Neural progenitor cell (in vitro differentiated cells): ENCODE measurements at places on chromosomes 2 and 18. TPM values are rescaled to one million over a fixed set of nuclear protein-coding genes. Genes with fewer than 3 reads are reported as not detected.

DNA sequence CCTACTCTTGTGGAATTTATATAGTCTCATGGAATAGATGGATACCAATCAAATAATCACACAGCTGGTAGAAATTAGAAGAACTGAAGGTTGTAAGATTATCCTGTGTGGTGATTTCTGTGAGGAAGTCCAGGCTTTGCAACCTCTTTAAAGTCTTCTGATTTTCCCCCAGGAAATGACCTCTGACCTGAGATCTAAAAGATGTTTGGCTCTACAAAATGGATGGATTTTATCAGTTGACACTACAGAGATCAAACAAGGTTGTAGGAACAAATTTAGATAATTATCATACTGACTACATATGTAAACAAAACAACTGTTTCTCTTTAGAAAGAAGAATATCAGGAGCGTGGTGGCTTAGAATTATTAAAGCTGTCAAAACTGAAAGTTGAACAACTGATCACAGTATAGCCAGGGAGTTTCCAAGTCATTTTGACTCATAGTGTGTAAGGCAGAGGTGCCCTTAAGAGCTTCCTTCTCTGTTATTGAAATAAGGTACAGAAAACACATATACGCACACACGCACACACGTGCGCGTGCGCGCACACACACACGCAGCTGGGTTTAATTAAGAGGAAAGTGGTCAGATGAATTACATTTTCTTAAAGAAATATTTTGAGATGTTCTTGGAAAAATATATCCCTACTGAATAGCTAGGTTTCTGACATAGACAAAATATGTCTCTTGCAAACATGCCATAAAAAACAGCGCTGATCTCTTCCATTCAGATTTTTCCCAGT is 35.5 kb upstream of the PELI1 start:
- no peak for DNase-seq
- no peak overlapping the region for H3K4me3 ChIP-seq
- no peak overlapping the region for H3K27ac ChIP-seq
- H3K36me3 ChIP-seq, result no peaks in the 10 kb centered on the region
- H3K4me1 ChIP-seq, result no peaks in the 10 kb centered on the region
- no peaks in the 10 kb centered on the region for H3K27me3 ChIP-seq

DNA sequence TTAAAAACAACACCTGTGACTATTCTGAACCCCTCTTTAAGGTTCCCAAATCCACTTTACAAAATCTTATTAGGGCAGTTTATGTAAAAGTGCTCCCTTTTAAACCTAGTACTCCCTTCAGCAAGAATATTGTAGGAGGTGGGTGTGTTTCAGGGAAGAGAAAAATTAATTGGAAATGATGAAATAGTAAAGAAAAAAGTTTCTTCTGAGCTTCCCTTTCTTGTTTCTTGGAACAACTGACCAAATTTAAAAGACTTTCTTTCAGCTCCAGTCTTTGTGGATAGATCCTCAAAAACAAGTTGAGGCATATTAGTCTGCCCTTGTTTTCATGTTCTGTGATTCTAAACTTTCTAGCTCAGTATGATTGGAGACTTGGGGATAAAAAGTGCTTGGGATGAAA is 3.0 kb downstream of the VWA3B start:
- H3K4me3 ChIP-seq, result no peak overlapping the region
- peaks cover 58% of the 10 kb centered on the region for H3K27me3 ChIP-seq
- no peak for DNase-seq
- H3K36me3 ChIP-seq, result no peaks in the 10 kb centered on the region

Gene OTX1
- total RNA-seq, result 7.9 and 23.3 TPM in 2 replicates

DNA sequence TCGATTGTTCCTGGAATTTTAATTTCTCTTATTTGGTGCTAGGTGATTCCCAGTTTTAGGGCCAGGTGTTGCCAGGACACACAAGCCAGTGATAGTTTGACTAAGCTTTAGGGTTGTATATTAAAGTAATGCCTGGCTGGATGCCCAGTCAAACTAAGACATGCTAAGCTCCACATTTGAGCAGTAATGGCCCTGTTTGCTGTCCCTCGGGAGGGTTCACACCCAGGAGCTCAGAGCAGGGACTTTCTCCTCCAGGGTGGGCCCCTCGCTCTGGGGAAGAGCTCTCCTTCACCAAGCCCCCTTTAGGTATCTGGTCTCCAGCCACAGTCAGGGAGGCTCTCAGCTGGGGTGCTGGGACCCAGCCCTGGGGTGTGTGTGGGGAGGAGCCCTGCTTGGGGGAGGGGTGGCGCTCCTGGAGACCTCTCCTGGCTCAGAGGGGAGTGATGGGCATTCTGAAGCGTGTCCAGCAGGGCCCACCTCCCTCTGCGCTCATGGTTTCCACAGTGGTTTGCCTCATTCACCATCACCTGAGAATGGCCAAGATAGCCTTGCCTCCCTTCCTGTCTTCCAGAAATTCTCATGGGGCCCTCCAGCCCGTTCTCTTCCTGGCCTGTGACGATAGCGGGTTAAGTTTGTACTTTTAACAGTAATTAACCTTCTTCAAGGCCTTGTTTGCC is 31.7 kb downstream of the INPP4A start:
- no peaks in the 10 kb centered on the region for H3K36me3 ChIP-seq
- peaks cover 8% of the 10 kb centered on the region for H3K4me1 ChIP-seq
- no peak overlapping the region for H3K27ac ChIP-seq
- H3K4me3 ChIP-seq, result no peak overlapping the region

Gene APLF
- total RNA-seq, result 9.8 and 16.9 TPM in 2 replicates

Gene GNLY
- total RNA-seq, result 0.65 TPM in 1 of 2 replicates, not detected in the other

Gene ATP6V1C2
- total RNA-seq, result 0.11 and 0.19 TPM in 2 replicates

GRCh38 chr18:49560624-49561288 is 1.1 kb upstream of the LIPG start:
- peak overlapping the region; percentile 57 for H3K4me3 ChIP-seq
- no peak overlapping the region for H3K27ac ChIP-seq

DNA sequence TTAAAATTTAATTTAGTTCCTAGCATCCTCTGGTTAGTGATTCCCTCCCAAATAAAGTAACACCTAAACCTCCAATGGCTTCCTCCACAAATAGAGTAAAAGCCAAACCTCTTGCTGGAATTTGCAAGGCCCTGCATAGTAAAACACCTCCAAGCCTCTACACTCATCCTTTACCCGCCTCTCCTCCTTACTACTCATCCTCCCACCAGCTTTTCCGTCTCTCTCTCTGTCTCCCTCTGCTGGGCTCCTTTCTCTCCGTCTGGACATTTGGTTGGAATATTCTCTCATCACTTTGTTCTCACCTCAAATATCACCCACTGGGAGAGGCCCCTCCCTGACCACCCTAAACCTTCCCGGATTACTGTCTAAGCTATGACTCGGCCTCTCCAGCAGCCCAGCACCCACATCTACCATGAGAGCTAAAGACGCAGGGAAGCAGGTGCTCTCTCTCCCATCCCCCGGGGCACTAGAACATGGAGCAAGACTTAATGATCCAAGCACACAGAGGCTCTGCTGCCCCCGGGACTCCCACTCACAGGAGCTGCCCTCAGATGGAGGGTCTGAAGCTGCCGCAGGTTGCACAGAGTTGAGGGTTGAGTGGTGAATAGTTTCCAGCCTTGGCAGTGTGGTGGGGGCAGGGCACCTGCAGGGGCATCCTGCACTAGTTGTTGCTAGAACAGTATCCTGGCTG is 167.2 kb downstream of the FBXO15 start:
- no peak overlapping the region for H3K27ac ChIP-seq
- H3K27me3 ChIP-seq, result no peaks in the 10 kb centered on the region

DNA sequence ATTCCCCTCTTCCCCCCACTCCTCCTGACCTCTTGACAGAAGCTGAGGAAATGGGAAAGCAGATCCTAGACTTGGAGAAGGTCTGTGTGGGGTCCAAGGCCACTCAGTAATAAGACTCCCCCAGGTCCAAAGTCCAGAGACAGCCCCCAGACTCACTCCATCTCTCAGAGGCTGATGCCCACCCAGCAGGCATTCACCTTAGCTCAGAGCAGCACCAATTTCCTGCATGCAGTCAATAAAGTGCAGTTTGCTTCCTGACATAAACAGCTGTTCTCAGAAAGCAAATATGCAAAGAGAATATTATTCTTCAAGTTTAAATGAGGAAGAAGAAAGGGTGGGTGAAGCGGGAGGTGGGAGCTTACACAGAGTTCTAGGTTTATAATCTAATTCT is 84.1 kb upstream of the RTN4 start:
- peaks cover 24% of the 10 kb centered on the region for H3K4me1 ChIP-seq
- no peaks in the 10 kb centered on the region for H3K27me3 ChIP-seq
- H3K4me3 ChIP-seq, result no peak overlapping the region
- no peak for DNase-seq

Gene MAP3K19
- not detected in 2 replicates for total RNA-seq

- no peak overlapping the region for H3K27ac ChIP-seq
- H3K36me3 ChIP-seq, result no peaks in the 10 kb centered on the region
- H3K4me3 ChIP-seq, result no peak overlapping the region
- H3K4me1 ChIP-seq, result no peaks in the 10 kb centered on the region
Measured at GRCh38 chr2:185012643-185013042, 414.3 kb downstream of the ZNF804A start.

Gene ALPG
- not detected in 2 replicates for total RNA-seq

GRCh38 chr2:32128636-32129035 is 37.0 kb upstream of the SLC30A6 start:
- no peak overlapping the region for H3K4me3 ChIP-seq
- DNase-seq, result no peak
- no peak overlapping the region for H3K27ac ChIP-seq
- H3K4me1 ChIP-seq, result no peaks in the 10 kb centered on the region
- no peaks in the 10 kb centered on the region for H3K27me3 ChIP-seq

- no peaks in the 10 kb centered on the region for H3K4me1 ChIP-seq
- no peak for DNase-seq
- no peaks in the 10 kb centered on the region for H3K36me3 ChIP-seq
- H3K27ac ChIP-seq, result no peak overlapping the region
- H3K27me3 ChIP-seq, result no peaks in the 10 kb centered on the region
Measured at GRCh38 chr2:46096260-46096659, 200.9 kb upstream of the EPAS1 start.
